A549 treated with GW870086 at 1 μM for 4 hours (cell line): ENCODE measurements at places on chromosomes 16 and 17. TPM values are rescaled to one million over a fixed set of nuclear protein-coding genes. Genes with fewer than 3 reads are reported as not detected.

TMEM98 gene
- 44.8 to 51.1 TPM (median 47.5 TPM) in 5 replicates for total RNA-seq

HNF1B gene
- total RNA-seq, result 19.9 to 25.3 TPM (median 23.7 TPM) in 5 replicates

SRP68 gene
- total RNA-seq, result 74.9 to 86.3 TPM (median 82.9 TPM) in 5 replicates

MRC2 gene
- total RNA-seq, result 34.9 to 61.1 TPM (median 55.0 TPM) in 5 replicates

MAPT gene
- total RNA-seq, result 1.5 to 2.3 TPM (median 2.0 TPM) in 5 replicates

C16orf89 gene
- total RNA-seq, result not detected in 5 replicates

TBC1D3B gene
- total RNA-seq, result 2.4 to 3.3 TPM (median 3.0 TPM) in 5 replicates

ST6GALNAC1 gene
- total RNA-seq, result 0.06 to 0.54 TPM (median 0.49 TPM) in 3 of 5 replicates, not detected in the others

P3H4 gene
- 25.8 to 38.7 TPM (median 35.0 TPM) in 5 replicates for total RNA-seq

AKAP10 gene
- 15.0 to 22.9 TPM (median 21.7 TPM) in 5 replicates for total RNA-seq
